ENCODE measurements at places on chromosomes 2 and 18. TPM values are rescaled to one million over a fixed set of nuclear protein-coding genes. Genes with fewer than 3 reads are reported as not detected.

GRCh38 chr2:62266433-62267038 is 70.6 kb downstream of the B3GNT2 start:
- no peak for DNase-seq

DNA sequence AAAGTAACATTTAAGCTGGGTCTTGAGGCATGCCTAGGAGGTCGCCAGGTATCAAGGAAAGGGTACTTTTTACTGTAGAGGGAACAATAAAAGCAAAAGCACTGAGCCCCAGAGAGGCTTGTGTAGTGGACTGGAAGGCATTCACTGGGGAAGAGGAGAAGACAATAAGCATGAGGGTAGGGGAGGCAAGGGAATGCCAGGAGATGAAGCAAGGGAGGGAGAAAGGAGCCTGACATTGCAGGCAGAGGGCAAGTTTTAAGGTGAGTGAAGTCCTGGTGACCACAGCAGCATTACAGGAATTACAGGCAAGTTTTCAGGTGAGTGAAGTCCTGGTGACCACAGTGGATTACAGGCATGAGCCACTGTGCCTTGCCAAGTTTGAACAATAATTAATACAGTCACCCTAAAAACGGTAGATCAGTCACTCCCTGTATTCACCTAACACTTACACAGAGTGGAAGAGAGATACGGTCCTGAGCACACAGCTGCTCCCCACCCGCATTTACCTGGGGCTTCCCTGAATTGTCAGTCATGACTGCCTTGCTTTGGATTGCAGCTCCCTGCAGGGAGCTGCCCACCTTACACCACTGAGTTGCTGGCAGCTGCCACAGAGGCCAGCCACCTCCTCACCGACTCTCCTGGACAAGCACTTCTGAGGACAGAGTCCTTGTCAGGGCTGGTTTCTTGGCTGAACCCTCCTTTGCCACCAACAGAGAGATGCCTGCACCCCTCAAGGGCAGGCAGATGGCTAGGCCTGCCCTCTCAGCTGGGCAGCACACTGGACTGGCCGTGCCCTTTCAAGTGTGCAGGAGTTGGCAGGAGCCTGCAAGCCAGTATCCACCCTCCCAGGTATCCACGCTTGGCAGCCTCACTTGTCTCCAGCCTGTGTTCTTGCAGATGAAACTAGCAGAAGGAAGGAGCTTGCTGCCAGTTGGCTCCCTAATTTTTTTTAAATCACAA is 153.2 kb upstream of the MSH6 start:
- no peak for DNase-seq

DNA sequence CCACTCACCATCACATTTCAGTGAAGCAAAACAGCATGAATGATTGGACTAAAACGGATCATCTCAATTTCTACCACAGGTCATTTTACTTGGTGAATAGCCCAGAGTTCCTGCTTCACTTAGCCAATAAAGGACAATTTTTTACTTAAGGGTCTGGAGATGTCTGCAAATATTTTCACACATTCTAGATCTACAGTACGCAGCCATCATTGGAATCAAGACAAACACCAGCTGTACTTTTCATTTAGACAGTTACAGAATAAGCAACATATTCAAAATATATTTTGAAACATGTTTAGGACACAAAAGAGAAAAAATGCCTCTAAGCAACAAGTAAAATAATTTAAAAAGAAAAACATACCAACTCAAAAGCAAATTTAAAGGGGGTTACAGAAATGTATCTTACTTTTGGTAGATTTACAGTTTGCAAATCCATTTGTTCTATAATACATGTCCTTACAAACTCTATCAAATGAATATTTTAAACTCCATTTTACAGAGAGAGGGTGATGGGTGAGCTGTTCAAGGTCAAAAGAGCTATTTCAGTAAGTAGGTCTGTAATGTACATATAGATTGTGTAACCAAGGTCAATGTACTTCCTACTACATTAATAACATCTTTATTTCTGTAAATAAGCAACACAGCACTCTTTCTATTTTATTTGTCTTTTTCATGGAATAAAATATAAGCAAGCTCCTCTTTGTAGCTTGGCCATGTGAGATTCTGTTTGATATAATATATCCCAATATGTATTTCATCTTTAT is 13.4 kb downstream of the PPP1R1C start:
- DNase-seq = no peak

DNA sequence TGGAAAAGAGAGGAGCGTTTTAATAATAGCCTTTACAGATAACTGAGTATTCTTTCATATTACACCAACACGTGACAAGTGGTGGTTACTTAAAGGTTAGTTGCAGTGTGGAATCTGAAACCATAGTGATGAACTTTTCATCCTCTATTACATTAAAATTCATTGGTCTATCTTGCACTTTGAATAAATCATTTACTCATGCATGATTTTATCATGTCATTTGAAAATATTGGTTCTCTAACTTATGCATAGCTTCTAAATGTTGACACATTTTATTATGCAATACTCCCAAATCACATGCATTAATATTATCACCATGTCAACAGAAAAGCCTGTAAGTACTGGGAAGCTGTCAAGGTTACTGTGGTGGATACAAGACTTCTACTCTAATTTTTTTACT is 1432.2 kb downstream of the LRP1B start:
- no peak for DNase-seq

GRCh38 chr2:235970204-235971040 is 197.8 kb downstream of the GBX2 start:
- DNase-seq = no peak

The GCKR gene
- total RNA-seq = 2.4 TPM

The YWHAQ gene
- total RNA-seq = 226 TPM

Measured in aorta (tissue), 5 donors.